Pancreas (tissue), 10 donors: ENCODE measurements at places on chromosomes 4 and X. TPM values are rescaled to one million over a fixed set of nuclear protein-coding genes. Genes with fewer than 3 reads are reported as not detected.
A peak's percentile ranks its signal among the peaks of the same experiment; 100 is the strongest.

DNA sequence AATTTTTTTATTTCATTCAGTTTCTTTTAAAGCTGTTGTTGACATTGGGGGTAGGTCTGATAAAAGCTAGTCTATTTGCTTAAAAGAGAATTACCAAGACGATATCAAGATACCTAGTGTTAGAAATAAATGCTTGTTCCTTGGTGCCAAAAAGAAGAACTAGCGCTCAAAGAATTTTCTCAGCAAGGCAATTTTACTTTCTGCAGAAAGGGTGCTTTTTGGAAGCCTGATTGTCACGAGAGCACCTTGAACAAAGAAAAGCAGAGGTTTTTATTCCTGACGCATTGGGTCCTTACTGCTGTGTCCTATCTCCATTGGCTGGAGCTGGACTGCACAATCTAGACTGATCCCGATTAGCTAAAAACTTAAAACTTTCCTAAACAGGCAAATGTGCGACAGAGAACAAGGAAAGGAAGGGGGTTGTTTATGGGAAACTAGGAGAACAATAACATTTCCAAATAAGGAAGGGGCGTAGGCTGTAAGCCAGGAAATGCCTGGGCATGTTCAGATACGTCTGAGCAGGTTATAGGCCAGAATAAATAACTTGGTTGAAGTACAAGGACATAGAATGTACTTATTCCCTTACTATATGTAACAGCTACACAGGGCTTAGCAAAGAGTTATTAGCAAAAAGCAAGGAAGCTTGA, 50.3 kb upstream of the STPG2 start:
- DNase-seq = no peak

GRCh38 chr4:20017777-20018115, 234.0 kb upstream of the SLIT2 start:
- no peak for DNase-seq

DNA sequence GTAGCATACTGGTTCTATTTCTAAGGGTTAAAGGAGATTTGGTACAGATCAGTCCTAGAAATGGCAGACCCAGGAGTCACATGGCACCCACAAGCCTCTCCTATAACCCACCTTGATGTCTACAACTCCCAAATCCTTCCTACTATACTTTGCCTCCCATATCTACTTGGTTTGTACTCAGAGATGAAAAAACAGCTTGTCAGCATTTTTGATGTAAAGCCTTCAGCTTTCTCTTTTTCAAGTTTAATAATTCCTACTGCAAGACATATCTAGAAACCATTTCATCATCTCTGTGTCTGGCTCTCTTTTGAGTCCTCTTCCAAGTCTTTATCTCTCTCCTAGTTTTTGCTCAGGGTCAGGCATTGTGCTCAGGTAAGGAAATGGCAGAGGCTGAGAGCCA, 82.9 kb downstream of the NYX start:
- DNase-seq = no peak

DNA sequence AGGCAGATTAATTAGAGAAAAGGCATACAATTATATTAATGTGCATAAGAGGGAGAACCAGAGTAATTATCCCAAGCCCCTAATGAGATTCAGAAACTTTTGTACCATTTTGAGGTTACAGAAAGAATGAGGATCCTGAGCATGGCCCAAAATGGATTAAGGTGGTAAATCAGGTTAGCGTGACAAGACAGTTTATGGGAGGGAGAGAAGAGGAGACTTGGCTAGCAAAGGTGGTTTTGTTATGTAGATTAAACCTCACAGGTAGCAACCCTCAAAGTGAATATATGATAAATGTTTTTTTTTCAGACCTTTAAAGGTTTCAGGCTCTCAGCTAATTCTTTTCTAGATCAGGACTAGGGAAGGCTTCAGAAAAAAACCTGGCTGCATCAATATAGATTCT, 781.8 kb downstream of the FAM133A start:
- DNase-seq = no peak

DNA sequence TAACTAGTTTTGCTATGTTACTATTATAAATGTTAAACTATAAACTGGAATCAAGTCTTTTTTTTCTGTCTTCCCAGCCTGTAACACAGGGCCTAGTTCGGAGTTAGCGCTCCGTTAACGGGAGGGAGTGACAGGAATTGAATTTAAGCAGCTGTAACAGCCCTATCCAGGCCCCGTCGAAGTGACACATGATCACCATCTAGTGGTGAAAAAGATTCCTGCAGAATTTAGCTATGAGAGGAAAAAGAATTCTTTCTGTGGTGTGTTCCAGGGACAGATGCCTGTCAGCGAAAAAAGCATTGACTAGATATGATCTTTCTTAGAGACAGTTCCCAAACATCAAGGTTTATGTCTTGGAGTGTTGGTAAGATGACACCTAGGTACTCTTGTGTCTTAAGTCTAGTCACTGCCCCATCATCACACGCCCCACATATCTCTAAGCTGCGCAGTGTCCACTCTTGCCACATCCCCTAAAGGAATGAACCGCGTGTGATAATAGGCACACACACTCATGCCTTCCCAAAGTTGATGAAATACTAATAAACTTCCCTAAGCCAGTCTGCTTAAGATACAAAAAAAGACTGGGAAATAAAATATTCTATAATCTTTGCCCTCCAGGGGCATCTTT, 2.1 kb downstream of the GAB3 start:
- no peak for DNase-seq

The SCML2 gene
- 0.76 TPM for total RNA-seq

The HS3ST1 gene
- total RNA-seq = 0.32 TPM

The EFHC2 gene
- 0.09 TPM for total RNA-seq

DNA sequence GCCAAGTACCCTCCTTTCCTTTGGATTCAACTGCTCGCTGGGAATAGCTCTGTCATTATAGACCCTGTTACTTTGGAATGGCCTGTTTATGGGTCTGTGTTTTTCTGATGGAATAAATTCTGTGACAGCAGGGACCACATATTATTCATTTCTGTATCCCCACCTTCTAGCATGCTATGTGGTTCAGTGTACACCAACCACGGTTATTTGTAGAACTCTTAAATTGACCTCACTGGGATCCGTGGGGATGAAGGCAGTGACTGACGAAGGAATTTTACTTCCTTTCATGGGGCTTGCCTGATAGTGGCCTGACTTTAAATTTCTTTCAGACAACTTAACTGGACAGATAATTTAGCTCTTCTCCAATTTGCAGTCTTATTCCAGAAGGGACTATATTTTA, 343.2 kb downstream of the SPRY1 start:
- DNase-seq = no peak

DNA sequence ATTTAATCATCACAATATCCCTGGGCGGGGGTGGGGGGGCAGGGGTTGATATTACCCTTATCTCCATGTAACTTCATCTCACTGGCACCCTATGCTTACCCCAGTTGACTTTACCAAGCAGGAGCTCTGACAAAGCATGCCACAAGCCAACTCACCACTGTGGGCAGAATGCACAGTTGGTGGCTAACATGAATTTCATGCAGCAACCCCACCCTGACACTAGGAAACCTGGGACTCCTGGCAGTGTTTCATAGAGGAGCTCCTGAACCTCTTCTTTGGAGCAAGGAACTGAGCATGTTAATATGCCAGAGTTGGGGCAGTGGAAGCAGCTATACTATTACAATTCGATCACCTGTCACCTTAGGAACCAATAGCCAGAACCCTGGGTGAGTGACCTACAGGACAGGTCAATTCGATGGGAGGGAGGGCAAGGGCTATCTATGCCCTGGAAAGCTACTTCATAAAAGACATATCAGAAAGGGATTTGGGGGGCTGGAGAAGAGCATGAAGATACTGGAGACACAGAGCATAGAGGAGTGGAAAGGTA, 97.2 kb upstream of the ACSL4 start:
- DNase-seq = no peak

DNA sequence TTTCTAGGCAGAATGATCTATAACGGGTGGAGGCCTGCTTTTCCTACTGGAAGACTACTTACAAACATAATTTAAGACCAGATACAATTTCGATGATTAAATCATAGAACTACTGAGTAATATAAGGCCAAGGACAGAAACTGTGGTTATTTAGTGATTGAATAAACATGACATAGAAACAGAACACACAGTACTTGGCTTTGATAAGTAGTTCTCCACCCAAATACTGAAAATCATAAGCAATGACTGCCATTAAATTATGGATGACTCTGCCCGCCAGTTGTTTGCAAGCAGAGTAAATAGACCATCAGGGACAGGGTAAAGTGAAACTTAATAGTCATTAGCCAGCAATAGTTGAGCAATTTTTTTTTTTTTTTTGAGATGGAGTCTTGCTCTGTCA, 17.2 kb upstream of the SMIM14 start:
- DNase-seq = no peak

DNA sequence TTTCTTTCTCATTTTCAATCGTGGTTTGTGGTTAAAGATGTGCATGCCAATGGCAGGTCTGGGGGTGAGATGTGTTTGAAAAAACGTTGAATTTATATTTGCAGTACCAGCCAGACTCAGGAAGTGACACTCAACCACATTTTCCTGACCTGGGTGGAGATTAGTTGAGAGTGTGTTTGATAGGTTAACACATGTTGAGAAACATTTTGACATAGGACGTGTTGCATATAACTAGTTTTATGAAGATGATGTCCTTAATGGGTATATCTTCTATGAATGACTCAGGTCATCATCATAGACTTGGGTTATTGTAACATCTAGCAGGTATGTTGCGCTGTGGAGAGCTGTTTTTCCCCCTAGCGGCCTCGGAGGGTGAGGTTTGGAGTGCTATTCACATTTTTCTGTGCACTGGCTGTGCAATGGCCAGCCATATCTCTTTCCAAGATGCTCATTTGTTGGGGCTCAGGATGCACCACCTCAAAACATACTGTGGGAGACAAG, 21.7 kb upstream of the CD38 start:
- no peak for DNase-seq

GRCh38 chr4:120293341-120293740, 226.7 kb upstream of the MAD2L1 start:
- DNase-seq = no peak

GRCh38 chr4:143381189-143382118, 44.8 kb downstream of the GAB1 start:
- peak; percentile 64 for DNase-seq

DNA sequence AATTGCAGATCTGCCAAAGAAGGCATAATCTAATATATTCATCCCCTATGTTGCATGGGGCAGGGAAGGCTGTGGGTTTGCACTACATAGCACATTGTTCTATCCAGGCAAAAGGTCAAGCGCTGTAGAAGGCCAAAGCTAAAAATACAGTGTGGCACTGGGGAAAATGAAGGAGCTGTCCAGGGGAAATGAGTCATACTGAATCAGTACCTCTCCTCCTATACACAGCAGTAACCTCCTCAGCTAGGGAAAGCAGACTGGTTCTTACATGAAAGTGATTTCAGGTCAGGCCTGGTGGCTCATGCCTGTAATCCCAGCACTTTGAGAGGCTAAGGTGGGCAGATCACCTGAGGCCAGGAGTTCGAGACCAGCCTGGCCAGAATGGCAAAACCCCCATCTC, 31.0 kb upstream of the SLC25A4 start:
- DNase-seq = no peak

The FGF5 gene
- total RNA-seq = not detected

The MAP7D2 gene
- total RNA-seq = 0.75 TPM

GRCh38 chr4:174763454-174764104, 65.5 kb downstream of the GLRA3 start:
- DNase-seq = no peak

The TREX2 gene
- 0.37 TPM for total RNA-seq

The TLR10 gene
- not detected for total RNA-seq

The PRDX4 gene
- 157 TPM for total RNA-seq
